A172 (cell line): ENCODE measurements at places on chromosomes 13 and 19. TPM values are rescaled to one million over a fixed set of nuclear protein-coding genes. Genes with fewer than 3 reads are reported as not detected.

DNA sequence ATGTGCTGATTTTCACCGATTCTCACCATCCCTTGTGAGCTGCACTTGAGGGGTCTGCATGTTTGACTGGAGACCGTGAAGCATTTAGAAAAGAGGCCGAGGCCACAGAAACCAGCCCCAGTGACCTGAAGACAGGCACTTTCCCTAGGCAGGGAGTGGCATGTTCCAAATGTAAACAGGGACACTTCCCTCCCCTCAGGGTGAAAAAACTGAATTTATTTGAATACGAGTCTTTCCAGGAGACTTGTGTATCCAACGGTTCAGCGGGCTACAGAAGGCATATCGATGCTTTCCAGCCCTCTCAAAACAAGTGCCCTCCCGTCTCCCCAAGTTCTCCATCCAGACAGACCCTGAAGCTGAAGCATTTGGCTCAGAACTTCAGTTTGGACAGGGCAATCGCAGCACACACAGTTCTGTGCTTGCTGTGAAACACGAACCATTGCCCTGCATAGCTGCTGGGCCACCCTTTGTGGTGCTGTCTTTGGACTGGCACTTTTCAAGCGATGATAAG, 106.1 kb downstream of the ZIC5 start:
- DNase-seq, result no peak

DNA sequence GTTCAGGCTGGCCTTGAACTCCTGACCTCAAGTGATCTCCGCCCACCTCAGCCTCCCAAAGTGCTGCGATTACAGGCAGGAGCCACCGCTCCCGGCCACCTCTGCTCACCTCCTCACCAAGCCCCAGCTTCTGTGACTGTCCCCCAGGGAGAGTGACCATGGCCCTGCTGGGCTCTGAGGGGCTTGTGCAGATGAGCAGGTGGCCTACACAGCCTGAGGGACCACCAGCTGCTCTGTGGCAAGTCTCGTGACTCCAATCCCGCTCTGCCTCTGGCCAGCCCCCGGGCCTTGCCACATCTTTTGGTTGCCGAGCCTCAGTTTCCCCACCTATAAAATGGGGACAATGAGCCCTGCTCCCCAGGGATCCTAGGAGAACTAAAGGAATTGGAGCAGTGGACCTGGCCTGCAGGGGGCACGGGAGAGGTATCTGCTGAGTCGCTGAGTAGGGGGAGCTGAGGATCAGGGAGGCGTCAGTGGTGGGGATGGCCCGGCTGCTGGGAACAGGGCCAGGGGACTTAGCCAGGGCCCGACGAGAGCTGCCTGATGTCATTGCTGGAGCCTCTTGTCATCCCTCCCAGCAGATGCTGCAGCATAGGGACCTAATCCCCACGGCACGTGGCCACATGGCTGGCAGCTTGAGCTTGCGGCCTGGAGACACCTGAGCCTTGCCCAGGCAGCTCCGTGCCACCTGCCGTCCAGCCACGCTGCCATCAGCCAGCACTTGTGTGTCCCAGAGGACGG, 74.7 kb downstream of the GADD45B start:
- peak; percentile 59 for DNase-seq

GRCh38 chr19:39839678-39840327, 5.8 kb upstream of the DYRK1B start:
- DNase-seq, result no peak

DNA sequence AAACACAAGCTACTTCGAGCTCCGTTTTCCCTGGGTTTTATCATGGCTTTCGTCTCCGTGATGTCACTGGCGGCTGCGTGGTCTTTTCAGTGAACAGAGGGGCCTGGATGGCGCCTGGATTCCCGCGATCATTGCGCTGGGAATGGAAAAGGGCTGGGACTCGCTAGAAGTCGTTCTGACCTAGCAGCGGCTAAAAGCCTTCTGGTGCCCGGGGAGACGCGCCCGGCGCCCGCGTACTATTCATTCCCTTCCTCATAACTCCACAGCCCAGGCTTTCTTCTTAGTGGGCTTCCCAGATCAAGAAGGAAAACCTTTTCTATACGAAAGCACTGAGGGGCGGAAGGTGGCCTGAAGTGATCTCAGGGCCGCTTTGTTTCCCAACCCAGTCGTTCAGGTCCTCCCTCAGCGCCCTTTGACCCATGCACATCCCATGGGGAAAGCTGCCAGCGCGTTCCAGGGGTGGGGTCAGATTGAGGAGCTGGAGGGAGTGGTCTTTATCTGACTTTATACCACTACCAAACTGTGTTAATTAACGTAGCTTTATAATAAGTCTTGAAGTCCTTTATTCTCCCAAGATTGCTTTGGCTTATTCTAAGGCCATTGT, 96.6 kb downstream of the ELF1 start:
- no peak for DNase-seq

GRCh38 chr19:20313894-20314293, 146.9 kb downstream of the ZNF486 start:
- no peak for DNase-seq

GRCh38 chr13:44230071-44230470, 143.6 kb upstream of the SERP2 start:
- DNase-seq, result no peak

GRCh38 chr19:17163652-17164051, 51.5 kb upstream of the USE1 start:
- no peak for DNase-seq

ARRDC5 gene
- total RNA-seq, result not detected in 2 replicates

- DNase-seq, result no peak
Measured at GRCh38 chr13:109114991-109115390, 485.6 kb downstream of the MYO16 start.

FSD1 gene
- total RNA-seq, result 43.2 and 61.1 TPM in 2 replicates

- no peak for DNase-seq
Measured at GRCh38 chr19:10603084-10603872, 16.2 kb upstream of the AP1M2 start.

- no peak for DNase-seq
Measured at GRCh38 chr13:113110048-113110851, 4.7 kb downstream of the F7 start.
